HuH-7 (cell line): ENCODE measurements at places on chromosomes 7 and 10.
A peak's percentile ranks its signal among the peaks of the same experiment; 100 is the strongest.

- no peak for DNase-seq
Observed at GRCh38 chr10:17472481-17473227, 18.3 kb upstream of the ST8SIA6 start.

- DNase-seq: no peak
Observed at GRCh38 chr7:139784648-139785047, 6.8 kb upstream of the HIPK2 start.

DNA sequence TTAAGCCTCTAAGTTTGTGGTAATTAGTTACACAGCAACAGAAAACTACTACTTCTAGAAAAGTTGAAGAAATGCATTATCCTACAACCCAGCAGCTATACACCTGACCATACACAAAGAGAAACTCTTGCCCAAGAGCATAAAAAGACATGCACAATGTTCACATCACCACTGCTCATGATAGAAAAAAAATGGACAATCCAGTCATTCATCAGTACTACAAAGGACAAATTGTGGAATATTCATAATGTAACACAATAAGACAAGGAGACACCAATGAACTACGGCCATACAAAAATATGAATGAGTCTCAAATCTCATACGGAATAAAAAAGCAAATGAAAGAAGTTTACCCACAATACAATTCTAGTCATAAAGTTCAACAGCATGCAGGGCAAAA lies 87.4 kb downstream of the ZFAND4 start:
- DNase-seq: no peak

DNA sequence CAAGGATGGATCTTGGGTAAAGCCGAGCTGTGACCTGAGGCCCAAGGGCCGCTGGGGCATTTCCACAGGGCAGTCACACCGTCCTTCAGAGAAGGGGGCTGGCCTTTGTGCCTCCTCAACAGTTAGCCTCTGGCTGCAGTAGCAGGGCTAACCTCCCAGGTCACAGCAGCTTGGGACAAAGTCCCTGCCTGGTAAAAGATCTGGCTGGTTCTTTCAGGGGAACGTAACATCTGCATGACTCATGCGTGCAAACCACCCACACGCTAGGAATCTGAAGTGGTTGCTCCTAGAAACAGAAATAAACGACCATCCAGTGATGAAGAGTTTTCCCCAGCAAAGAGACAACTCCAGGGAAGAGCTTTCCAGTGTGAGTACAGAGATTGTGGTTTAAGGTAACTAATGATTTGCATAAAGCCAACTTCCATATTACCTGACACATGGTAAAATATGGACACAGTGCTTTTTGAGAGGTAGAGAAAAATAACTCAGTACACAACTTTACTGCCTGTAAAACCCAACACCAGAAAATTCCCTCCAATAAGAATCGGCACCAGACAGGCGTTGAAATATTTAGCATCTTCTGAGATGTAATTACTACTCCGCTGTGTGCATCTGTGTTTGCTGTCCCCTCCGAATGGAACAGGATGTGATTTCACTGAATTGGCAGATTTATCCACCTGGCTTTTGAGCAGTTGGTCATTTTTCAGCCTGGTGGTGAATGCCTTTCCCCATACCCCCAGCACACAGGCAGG lies 84.9 kb upstream of the ADRB1 start:
- peak; percentile 54 for DNase-seq

DNA sequence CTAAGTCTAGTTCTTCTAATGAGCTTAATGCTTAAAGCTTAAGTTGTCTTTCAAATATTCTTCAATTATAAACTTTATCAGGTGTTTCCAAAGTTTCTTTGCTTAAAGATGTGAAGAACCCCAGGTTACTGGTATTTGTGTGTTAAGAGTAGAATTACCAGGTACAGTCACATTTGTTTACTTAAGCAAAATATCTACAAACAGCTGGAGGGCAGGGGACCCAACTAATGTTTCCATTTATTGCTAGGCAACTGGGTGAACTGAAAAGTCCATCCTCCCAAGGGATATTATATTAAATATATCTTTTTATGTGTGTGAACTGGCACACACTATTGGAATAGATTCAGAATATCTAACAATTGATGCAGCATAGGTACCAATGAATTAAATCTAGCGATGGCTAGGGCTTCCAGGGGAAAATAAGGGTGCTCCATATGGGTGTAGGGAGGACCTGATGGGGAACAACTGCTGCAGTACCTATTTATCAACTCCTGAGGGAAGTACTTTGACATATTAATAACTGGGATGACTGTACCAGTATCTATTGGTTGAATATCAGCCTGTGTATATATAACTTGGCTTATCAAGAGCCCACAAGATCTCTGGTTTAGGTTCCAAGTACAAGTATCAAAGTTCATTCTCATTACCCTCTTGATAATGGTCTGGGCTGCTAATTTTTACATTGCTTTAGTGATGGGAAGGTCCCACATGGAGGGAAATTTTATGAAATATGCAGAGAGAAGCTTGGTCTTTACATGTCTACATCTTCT lies 10.3 kb upstream of the AGR3 start:
- no peak for DNase-seq

- DNase-seq: no peak
Observed at GRCh38 chr10:131168238-131168875, 143.2 kb downstream of the TCERG1L start.

- no peak for DNase-seq
Observed at GRCh38 chr10:131872011-131872826, 28.6 kb upstream of the PPP2R2D start.

DNA sequence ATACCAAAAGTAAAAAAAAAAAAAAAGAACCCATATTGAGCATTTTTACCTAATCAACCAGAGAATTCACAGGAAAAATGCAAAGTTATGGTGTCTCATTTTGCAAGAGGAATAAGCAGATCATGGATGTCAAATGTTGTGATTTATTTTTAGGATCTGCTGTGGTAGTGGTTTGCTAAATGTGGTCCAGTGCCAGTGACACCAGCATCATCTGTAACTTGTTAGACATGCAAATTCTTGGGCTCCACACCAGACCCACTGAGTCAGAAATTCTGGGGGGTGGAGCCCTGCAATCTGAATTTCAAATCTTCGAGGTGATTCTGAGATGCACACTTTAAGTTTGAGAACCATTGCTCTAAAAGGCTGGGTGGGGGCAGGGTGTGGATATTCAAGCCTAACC lies 30.1 kb upstream of the ZEB1 start:
- DNase-seq: no peak

GRCh38 chr10:117568334-117568733 lies 25.8 kb downstream of the EMX2 start:
- no peak for DNase-seq

- no peak for DNase-seq
Observed at GRCh38 chr7:120156476-120156875, 116.5 kb upstream of the KCND2 start.

GRCh38 chr7:151954866-151955820 lies 1.1 kb upstream of the GALNTL5 start:
- DNase-seq: no peak
